Stimulated activated CD8-positive, alpha-beta memory T cell treated with anti-CD3 and anti-CD28 coated beads, Interleukin-4, amount 100 ng/mL, for 48 hours (primary cell): ENCODE measurements at places on chromosomes 11 and 22.

DNA sequence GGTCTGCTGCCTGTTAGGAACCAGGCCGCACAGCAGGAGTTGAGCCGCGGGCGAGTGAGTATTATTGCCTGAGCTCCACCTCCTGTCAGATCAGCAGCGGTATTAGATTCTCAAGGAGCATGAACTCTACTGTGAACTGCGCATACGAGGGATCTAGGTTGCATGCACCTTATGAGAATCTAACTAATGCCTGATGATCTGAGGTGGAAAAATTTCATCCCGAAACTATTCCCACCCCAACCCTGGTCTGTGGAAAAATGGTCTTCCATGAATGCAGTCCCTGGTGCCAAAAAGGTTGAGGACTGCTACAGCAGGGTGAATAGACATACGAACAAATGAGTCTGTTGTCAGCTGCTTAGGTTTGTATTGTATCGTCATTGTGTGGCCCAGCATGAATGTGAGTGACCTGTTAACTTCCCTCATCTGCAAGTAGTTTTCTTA lies 29.8 kb downstream of the RNF141 start:
- DNase-seq = no peak

GRCh38 chr11:110473706-110474105 lies 44.0 kb downstream of the FDX1 start:
- no peak for DNase-seq

- DNase-seq = no peak
Observed at GRCh38 chr11:73521621-73522020, 76.3 kb downstream of the FAM168A start.

DNA sequence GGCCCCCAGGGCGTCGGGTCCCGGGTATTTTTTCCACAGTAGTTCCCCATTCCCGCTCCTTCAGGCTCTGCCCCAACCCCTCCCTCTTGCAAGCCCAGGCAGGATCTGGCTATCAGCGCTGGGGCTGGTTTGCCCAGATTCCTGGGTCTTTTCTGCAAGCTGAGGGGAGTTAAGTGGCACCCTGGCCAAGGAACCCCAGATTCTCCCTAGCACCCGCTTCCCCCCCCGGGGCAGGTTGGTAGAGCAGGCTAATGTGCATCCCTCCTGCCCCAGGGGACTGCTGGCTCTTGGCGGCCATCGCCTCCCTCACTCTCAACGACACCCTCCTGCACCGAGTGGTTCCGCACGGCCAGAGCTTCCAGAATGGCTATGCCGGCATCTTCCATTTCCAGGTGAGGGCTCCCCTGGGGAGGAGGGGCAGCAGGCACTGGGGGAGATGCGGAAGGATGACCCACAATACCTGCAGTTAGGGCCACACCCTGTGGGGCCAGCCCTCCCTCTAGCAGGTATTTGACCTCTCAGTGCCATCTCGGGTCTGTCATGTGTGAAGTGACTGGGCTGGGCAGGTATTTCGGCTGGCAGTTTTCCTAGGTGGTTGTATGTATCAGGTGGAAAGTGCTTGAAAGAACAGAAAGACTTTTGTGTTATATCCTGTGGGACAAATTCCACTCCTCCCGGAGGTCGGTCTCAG lies 1.6 kb downstream of the CAPN1 start:
- DNase-seq = no peak

DNA sequence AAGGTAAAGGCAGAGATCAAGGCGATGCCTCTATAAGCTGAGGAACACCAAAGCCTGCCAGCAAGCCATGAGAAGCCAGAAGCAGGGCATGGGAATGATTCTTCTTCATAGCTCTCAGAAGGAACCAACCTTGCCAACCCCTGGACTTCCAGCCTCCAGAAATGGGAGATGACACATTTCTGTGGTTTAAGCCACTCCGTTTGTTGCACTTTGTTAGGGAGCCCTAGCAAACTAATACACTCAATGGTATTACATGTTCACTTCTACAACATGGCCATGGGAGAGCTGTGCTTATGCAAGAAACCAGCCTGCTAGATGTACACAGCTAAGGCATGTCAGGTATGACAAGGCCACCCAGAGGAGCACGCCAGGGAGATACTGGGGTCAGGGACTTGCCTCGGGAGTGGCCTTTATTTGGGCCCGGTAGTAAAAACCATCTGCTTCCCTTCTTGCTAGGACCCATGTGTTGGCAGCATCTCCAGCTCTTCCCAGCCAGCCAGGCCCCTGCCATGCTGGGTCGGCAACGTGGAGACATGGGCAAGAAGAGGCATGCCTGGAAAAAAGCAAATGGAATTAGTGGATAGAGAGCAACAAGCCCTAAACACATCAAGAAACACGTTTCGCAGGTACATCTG lies 3.6 kb downstream of the C11orf16 start:
- no peak for DNase-seq

DNA sequence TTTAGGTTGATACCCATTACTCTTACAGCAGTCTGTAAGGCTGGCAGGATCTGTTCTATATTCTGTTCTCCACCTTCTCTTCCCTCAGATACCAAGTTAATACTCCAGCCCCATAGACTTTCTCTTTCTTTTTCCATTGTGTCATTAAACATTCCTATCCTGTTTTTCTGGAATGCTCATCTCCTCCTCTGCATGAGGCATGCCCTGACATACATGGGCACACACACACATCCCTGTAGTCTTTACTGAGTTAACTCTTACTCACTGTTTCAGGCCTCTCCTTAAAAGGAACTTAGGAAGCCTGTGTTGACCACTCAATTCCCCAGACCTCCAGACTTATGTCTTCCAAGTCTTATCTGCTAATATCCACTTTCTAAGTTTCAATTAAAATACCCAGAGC lies 476.8 kb downstream of the METTL15 start:
- DNase-seq = no peak

- no peak for DNase-seq
Observed at GRCh38 chr22:19847345-19847632, 7.4 kb downstream of the GNB1L start.

DNA sequence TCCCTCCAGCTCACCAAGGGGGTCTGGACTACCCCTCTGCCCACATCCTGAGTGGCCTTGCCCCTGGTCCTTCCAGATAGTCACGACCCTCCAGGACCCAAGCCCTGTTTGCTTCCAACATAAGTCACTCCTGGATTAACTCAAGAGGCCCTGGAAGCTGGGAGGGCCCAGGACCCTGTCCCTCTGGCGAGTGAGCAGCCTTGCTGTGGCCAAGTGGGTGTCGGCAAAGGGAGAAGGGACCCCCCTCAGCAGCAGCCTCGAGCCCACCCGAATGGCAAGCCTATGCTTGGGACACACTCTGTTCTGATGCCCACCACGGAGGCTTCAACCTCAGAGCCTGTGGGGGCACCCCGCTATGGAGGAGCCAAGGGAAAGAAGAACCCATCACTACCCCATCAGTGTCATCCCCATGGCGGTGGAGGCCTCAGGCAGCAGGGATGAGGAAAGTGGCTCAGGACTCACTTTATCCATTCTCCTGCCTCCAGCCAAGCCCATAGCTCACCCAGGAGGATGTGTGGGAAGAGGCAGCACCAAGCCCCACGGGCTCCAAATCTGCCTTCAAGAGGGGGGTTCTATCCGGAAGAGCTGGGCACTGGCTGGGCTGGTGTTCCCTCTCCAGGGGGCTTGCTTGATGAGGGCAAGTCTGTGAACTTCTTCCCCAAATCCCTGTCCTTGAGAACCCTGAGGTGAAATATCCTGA lies 12.5 kb downstream of the SLC22A12 start:
- no peak for DNase-seq

DNA sequence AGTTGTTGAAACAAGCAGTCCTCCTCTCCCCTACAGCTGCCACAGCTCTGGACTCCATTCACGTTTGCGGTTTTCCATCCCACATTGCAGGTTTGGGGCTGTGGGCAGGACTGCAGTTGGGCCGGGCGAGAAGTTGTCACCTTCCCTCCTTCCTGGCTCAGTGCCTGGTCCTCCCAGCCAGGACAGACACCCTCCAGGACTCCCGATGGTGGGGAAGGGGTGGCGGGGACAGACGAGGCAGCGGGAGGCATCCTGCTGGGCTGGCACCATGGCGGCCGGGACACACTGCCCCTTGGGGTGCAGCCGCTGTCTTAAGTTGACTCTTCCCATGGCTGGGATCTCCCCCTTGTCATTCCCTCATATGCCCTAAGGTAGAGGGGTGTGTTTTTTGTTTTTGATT lies 615.2 kb downstream of the BRD1 start:
- no peak for DNase-seq

- no peak for DNase-seq
Observed at GRCh38 chr11:100303897-100304296, 383.2 kb upstream of the ARHGAP42 start.

DNA sequence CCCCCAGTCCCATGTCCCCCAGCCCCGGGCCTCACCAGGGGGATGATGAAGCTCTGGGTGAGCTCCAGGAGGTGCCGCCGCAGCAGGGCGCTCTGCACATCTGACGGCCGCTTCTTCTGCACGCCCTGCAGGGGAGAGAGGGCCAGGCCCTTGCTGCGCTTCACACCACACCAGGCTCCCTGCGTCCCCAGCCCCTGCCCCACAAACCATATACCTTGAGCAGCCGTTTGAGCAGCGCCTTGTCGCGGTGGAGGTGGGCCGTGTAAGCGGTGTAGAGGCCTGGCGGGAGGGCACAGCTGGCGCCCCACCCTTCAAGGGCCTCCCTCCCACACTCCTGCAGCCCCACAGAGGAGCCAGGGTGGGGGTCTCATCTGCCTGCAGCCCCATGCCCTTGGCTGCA lies 6.2 kb upstream of the PLXNB2 start:
- DNase-seq = no peak

GRCh38 chr11:62420882-62421281 lies 2.0 kb downstream of the SCGB1A1 start:
- no peak for DNase-seq
